ENCODE measurements at places on chromosomes 2 and 18. TPM values are rescaled to one million over a fixed set of nuclear protein-coding genes. Genes with fewer than 3 reads are reported as not detected.

DNA sequence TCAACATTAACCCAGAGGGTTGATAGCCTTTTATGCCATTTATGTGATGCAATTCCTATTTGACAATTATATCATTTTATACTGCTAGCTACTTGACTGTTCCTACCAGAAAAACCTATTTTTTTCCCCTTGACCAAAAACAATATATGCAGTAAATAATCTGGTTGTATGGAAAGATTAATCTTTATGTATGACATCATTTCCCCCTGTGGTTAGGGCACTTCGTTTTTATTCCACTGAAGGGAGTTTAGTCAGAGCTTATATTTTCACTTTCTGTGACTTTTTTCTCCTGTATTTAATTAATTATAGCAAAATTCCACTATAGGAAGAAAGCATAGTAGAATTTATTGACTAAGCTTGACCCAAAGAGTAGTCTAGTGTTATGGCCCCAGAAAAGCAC, 107.6 kb downstream of the HAUS1 start:
- H3K4me3 ChIP-seq = peak overlapping the region; percentile 3
- H3K27ac ChIP-seq = peak overlapping the region; percentile 87
- H3K4me1 ChIP-seq = peaks cover 44% of the 10 kb centered on the region
- no peak for DNase-seq

DNA sequence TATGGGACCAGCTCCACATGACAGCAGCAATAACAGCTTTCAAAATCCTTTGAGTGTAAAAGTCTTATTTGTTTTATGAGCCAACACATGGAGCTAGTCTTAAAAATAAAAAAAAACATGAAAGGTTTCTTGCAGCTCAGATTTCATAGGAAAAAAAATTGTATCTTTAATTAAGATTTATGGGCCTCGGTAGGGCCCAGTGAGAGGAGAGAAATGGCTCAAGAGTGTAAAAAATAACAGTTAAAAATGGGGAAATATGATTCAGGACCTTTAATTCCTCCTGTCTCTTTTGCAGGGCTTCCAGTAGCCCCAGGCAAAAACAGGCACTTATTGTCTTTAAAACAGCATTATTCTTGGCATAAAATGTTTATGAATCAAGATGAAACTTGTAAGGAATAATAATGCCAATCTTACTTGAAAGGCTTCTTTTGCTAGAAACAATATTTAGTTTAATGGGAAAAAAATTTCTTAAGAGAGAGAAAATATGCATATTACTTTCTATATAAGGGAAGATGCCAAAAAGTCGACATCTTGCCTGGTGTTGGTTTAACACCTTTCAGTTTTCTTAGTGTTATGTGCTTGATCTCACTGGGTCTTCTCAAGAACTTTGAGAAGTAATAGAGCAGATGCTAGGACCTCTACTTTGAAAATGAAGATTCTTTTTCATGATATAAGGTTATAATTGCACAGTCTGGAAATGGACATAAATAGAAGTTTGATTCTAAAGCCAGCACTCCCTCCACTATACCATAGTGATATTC, 71.3 kb upstream of the SETBP1 start:
- H3K27me3 ChIP-seq = peaks cover 34% of the 10 kb centered on the region
- DNase-seq = no peak
- H3K4me1 ChIP-seq = no peaks in the 10 kb centered on the region
- H3K27ac ChIP-seq = no peak overlapping the region

DNA sequence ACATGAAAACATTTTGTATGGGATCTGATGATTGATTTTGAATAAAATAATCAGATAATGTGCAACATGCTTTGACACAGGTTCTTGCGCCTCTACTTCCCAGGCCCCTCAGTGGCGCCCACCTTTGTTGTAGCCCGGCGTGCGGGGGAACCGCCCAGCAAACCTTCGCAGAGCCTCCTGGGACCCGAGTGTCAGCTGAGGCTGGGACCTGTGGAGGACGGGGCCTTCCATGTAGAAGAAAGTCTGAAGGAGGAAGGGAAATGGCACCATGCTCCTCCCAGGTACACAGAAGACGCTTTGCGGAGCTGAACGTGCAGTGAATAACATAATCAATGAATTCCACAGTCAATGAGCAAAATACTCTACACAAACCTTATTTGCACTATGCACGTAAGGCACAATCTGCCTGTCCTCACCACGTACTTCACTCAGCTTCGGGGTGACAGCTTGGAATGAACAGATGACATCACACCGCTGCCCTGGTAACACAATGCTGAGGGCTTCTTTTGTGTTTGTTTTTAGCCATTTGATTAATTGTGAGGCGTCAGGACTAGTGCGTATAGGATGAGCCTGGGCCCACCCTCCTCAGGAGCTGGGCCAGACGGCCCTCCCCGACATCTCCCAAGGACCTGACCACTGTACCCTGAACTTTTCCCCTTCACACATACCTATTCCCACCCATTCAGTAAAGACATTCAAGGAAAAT, 78.1 kb downstream of the TWIST2 start:
- no peak for DNase-seq
- no peak overlapping the region for H3K4me3 ChIP-seq
- H3K27me3 ChIP-seq = peaks cover 85% of the 10 kb centered on the region
- no peak overlapping the region for H3K27ac ChIP-seq
- H3K4me1 ChIP-seq = no peaks in the 10 kb centered on the region
- H3K36me3 ChIP-seq = no peaks in the 10 kb centered on the region

DNA sequence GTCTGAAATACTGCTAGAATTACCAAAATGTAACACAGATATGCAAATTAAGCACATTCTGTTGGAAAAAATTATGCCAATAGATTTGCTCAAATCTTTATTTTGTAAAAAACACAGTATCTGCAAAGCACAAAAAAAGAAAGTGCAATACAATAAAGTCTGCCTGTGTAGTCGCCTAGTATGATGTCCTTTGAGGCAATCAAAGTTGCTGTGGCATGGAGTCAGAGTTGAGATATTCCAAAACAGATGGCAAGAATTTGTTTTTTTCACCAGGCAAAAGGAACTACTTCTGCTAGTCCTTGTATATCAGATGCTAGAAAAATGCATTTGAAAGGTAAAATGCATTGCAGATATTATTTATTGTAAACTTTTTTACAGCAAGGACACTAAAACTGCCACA, 531.3 kb upstream of the TMEFF2 start:
- no peak for DNase-seq
- H3K4me3 ChIP-seq = no peak overlapping the region
- no peaks in the 10 kb centered on the region for H3K36me3 ChIP-seq
- H3K4me1 ChIP-seq = no peaks in the 10 kb centered on the region
- peaks cover 5% of the 10 kb centered on the region for H3K27me3 ChIP-seq

GLI2 gene
- not detected for total RNA-seq

DPYSL5 gene
- total RNA-seq = not detected

DNA sequence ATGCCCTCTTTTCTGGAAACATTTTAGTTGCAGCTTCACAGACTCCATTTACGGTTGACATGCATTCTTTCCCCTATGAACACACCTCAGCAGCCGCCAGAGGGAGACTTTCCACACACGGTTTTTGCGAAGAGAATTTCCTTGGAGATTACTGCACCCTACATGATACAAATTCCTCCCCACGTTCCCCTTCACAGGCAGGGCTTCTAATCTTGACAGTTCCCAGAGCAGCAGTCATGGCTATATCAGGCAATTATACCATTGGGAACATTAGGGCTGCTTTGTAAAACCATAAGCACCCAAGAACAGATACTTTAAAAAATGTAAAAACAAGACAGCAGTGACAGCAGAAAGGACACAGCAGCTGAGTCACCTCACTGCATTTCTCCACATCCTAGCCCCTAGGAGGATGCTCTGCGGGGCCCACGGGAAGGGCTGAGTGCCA, 253.8 kb downstream of the TGIF1 start:
- no peak overlapping the region for H3K27ac ChIP-seq
- H3K4me3 ChIP-seq = no peak overlapping the region
- peaks cover 67% of the 10 kb centered on the region for H3K27me3 ChIP-seq
- no peak for DNase-seq
- peaks cover 8% of the 10 kb centered on the region for H3K36me3 ChIP-seq
- H3K4me1 ChIP-seq = peaks cover 6% of the 10 kb centered on the region

DNA sequence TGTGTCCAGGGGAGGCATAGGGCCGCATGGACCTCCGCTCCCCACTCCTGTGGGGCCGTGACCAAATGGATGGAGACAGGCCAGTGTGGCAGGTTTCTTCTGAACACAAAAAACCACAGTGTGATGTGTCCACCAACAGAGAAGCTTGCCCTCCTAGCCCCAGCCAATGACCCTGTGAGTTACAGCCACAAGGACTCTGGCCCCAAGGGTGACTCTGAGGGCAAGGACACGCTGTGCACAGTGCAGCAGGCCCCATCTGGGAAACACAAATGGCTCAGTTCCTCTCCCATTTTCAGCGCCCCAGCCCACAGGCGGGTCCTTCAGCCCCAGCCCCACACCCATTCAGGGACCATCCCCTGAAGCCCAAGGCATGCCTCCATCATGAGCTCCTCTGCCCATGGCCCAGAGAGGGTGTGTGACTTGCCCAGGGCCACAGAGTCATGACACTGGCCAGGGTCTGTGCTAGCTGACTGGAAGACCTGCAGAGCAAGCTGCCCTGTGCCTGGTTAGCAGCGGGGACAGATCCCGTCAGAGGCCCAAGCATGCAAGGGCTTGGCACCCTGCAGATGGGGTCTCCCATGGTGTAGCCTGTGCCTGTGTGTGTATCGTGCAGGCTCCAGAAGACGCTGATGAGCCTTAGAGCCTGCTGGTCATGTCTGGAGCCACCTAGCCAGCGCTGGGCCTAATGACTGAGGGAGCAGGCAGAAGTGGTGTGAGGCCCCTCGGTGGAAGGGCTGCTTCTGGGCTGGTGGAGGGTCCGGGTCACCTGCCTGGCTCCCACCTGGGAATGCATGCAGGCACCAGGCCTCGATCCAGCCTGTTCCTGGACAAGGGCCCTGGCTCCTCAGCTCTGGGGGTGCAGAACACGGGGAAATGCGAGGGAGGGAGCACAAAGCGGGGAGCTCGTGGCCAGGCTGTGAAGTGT, 47.7 kb downstream of the HS6ST1 start:
- H3K27me3 ChIP-seq = no peaks in the 10 kb centered on the region
- no peaks in the 10 kb centered on the region for H3K36me3 ChIP-seq
- H3K4me3 ChIP-seq = no peak overlapping the region
- no peak for DNase-seq
- H3K27ac ChIP-seq = no peak overlapping the region
- H3K4me1 ChIP-seq = peaks cover 2% of the 10 kb centered on the region

- H3K27me3 ChIP-seq = peaks cover 21% of the 10 kb centered on the region
- DNase-seq = no peak
- no peaks in the 10 kb centered on the region for H3K36me3 ChIP-seq
- peaks cover 2% of the 10 kb centered on the region for H3K4me1 ChIP-seq
Measured at GRCh38 chr2:152815634-152816257, 97.3 kb downstream of the ARL6IP6 start.

DNA sequence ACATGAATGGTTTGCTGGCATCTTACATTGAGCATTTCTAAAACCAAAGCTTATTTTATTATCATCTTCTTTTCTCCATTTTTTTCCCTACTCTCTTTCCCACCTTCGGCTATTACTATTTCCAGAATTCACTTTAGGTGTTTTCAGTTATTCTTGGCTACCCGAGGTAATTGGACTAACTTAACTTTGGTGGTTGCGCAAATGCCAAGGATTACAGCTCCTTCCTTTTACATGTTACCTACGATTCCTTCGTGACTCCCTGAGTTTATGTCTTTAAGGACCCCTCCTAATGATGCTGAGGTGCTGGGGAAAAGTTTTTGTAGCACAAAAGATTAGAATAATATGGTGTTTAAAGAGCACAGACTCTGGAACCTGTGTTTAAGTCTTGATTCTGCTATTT, 14.3 kb downstream of the KIAA1328 start:
- peaks cover 12% of the 10 kb centered on the region for H3K4me1 ChIP-seq
- H3K36me3 ChIP-seq = peaks cover 9% of the 10 kb centered on the region
- no peak overlapping the region for H3K4me3 ChIP-seq
- H3K27ac ChIP-seq = no peak overlapping the region

DNA sequence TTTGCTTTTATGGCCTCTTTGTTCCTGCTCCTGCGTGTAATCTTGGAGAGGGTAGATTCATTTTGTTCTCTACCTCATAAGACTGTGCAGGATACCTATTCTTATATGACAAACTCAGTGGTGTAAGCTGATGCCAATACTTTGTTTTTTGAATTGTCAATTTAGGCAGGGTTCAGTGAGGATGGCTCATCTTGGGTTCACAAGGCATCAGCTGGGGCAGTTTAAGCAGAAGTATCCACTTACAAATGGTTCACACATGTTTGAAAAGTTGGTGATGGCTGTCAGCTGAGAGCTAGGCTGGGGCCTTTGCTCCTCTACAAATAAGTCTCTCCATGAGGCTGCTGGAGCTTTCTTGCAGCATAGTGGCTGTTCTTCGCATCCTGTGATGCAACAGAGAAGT, 920.6 kb upstream of the PIK3C3 start:
- no peaks in the 10 kb centered on the region for H3K27me3 ChIP-seq
- no peaks in the 10 kb centered on the region for H3K36me3 ChIP-seq
- no peak overlapping the region for H3K4me3 ChIP-seq
- no peaks in the 10 kb centered on the region for H3K4me1 ChIP-seq
- no peak for DNase-seq

AQP12A gene
- total RNA-seq = not detected

DNA sequence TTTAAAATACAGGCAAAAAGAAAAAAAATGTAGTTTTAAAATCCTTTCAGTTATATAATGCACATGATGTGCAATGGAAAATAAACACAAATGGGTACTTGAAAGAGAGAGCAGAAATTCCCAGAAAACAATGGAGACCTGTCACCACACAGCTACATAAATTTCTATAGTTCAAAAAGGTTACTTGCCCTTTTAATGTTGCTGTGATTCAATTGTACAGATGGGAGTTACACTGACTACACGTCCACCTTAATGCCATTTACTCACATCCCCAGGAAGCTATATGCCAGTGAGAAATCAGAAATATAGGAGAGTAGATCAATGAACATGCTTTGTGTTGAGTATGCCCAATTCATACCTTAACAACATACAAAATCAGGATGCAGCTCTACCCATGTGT, 269.6 kb downstream of the ERBB4 start:
- no peaks in the 10 kb centered on the region for H3K4me1 ChIP-seq
- H3K36me3 ChIP-seq = no peaks in the 10 kb centered on the region
- H3K4me3 ChIP-seq = no peak overlapping the region
- no peaks in the 10 kb centered on the region for H3K27me3 ChIP-seq
- H3K27ac ChIP-seq = no peak overlapping the region

SEPTIN10 gene
- total RNA-seq = 6.2 TPM
